ENCODE measurements at places on chromosomes 4 and X.
A peak's percentile ranks its signal among the peaks of the same experiment; 100 is the strongest.

DNA sequence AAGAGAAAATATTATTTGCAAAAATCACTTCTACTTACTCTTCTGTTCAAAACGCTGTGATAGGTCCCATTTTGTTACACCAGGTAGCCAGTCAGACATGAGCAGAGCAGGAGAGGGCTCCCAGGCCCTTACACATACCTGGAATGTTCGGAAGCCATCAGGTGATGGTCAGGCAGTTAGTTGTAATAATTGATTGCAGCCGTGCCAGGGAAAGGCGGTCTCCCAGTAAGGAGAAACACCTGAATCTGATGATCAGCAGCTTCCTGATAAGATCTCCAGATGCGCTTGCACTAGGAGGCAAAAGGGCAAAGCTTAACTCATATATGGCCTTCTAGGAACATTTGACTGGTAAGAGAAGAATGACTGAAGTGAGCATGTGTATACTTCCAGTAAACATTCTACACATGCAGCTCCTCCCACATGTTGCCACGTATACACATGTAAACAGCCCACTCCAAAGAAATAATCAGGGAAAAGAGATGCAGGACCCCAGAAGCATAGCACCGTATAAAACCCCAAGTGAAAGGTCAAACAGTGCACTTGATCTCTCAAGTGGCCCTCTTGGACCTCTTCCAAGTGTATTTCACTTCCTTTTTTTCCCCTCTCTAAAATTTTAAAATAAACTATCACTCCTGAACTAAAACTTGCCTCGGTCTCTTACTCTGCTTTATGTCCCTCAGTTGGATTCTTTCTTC is 1338.0 kb downstream of the FSTL5 start:
- H3K4me1 ChIP-seq: no peaks in the 10 kb centered on the region
- no peak for DNase-seq
- H3K36me3 ChIP-seq: no peaks in the 10 kb centered on the region
- no peaks in the 10 kb centered on the region for H3K27me3 ChIP-seq
- no peak overlapping the region for H3K4me3 ChIP-seq

GRCh38 chr4:8108261-8108660 is 50.4 kb downstream of the ABLIM2 start:
- H3K4me1 ChIP-seq: no peaks in the 10 kb centered on the region
- no peak for DNase-seq
- no peak overlapping the region for H3K4me3 ChIP-seq
- H3K27ac ChIP-seq: no peak overlapping the region
- no peaks in the 10 kb centered on the region for H3K36me3 ChIP-seq
- H3K27me3 ChIP-seq: no peaks in the 10 kb centered on the region

- no peaks in the 10 kb centered on the region for H3K36me3 ChIP-seq
- peak overlapping the region; percentile 55 for H3K4me3 ChIP-seq
- peaks cover 21% of the 10 kb centered on the region for H3K4me1 ChIP-seq
- DNase-seq: no peak
- peaks cover 58% of the 10 kb centered on the region for H3K27me3 ChIP-seq
These were observed 554 bp downstream of the PCDH7 start for GRCh38 chr4:30720661-30721184.

- DNase-seq: no peak
- H3K4me1 ChIP-seq: no peaks in the 10 kb centered on the region
- H3K36me3 ChIP-seq: no peaks in the 10 kb centered on the region
- H3K27ac ChIP-seq: no peak overlapping the region
These were observed 350.1 kb downstream of the AR start for GRCh38 chrX:67893931-67894330.

- no peaks in the 10 kb centered on the region for H3K27me3 ChIP-seq
- H3K4me1 ChIP-seq: no peaks in the 10 kb centered on the region
- DNase-seq: no peak
These were observed 194.6 kb upstream of the RBPJ start for GRCh38 chr4:26126143-26126718.

- H3K27ac ChIP-seq: no peak overlapping the region
- H3K36me3 ChIP-seq: no peaks in the 10 kb centered on the region
- H3K4me1 ChIP-seq: no peaks in the 10 kb centered on the region
- DNase-seq: no peak
- H3K27me3 ChIP-seq: no peaks in the 10 kb centered on the region
These were observed 506.7 kb downstream of the PCDH18 start for GRCh38 chr4:137025484-137026059.

DNA sequence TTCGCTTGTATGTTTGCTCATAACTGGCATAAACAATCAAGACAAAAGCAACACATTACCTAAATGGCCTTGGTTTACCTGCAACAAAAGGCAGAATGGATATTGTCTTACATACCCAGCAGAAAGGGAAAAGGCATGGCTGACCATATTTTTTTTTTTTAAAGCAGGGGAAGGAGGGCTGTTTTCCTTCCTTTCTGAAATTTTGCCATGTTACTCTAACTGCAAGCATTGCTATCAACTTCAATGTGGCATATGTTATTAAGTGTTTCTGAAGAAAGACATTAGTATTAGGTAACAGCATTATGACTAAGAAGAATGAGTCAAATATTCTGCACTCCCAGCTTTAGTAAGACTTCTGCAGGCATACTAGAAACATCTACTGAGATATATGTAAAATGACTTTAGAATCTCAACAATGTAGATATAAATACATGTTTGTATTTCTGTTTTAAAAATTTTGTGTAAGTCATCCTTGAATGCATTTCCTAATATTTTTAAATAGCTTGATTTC is 512.6 kb upstream of the FAM241A start:
- H3K4me1 ChIP-seq: no peaks in the 10 kb centered on the region
- no peak overlapping the region for H3K27ac ChIP-seq
- H3K27me3 ChIP-seq: no peaks in the 10 kb centered on the region
- DNase-seq: no peak
- no peaks in the 10 kb centered on the region for H3K36me3 ChIP-seq
- no peak overlapping the region for H3K4me3 ChIP-seq

DNA sequence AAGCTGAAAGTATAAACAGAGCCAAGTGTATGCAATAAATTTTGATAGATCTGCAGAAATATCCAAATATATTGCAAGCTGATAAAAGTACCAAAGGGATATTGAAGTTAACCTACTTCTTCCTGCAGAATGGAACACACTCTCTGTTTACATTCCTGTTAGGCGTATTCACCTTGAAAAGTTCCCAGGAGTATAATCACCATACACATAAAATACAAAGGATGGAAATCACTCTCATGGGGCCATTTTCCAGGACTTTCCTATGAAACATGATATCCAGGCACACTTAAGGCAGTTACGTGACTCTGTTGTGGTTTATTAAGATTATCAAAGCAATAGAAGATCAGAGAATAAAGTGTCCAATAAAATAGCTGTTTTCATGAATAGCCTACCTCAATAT is 1142.3 kb downstream of the NLGN4X start:
- no peak overlapping the region for H3K4me3 ChIP-seq
- H3K4me1 ChIP-seq: no peaks in the 10 kb centered on the region
- no peaks in the 10 kb centered on the region for H3K27me3 ChIP-seq

DNA sequence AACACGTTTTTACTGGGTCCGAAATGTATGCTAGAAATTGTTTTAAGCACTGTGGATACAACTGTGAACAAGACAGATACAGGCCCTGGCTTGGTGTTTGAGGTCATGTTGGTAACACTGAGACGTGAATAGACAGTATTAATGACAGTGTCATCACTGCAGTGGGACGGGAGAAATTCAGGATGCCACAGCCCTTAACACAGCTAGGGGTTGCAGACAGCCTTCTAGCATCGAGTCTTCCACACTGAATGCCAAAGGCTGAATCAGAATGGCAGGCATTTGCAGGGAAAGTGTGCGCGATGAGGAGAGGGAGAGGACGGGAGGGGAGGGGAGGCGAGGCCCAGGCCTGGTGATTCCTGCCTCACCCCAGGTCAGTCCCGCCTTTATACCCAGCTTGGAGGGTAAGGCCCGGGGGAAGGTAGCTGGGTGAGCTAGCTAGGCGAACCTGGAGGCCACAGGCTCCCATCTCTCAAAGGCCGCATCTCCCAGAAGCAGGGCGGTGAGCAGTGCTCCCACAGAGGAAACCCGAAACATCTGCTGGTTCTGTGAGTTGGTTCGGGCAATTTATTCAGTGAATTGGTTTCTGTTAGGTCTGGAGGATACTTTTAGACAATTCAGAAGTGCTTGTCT is 44.1 kb upstream of the CLDN24 start:
- H3K27me3 ChIP-seq: no peaks in the 10 kb centered on the region
- H3K4me1 ChIP-seq: no peaks in the 10 kb centered on the region
- no peak for DNase-seq
- no peak overlapping the region for H3K4me3 ChIP-seq
- no peak overlapping the region for H3K27ac ChIP-seq
- no peaks in the 10 kb centered on the region for H3K36me3 ChIP-seq

DNA sequence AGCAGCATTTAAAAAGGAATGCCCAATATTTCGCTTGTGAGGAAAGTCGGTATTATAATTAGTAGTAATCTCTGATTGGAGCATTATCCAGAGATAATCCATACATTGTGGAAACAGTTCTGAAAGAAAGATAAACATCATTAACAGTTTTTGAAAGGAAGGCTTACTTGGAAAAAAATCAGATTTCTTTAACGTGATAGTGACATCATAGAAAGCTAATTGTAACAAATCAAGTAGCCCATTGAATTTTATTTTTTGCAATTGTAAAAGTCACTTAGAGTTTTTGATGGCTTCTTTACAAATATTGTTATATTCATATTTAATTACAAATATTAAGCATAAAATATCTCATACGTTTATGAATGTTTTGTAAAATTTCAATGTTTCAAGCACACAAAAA is 11.6 kb upstream of the NR3C2 start:
- no peaks in the 10 kb centered on the region for H3K36me3 ChIP-seq
- no peaks in the 10 kb centered on the region for H3K27me3 ChIP-seq
- H3K4me3 ChIP-seq: no peak overlapping the region
- H3K27ac ChIP-seq: no peak overlapping the region

- no peaks in the 10 kb centered on the region for H3K4me1 ChIP-seq
- no peak overlapping the region for H3K4me3 ChIP-seq
These were observed 108.8 kb upstream of the IGSF1 start for GRCh38 chrX:131397891-131398290.

- H3K27me3 ChIP-seq: no peaks in the 10 kb centered on the region
- H3K4me3 ChIP-seq: no peak overlapping the region
- no peak for DNase-seq
- H3K4me1 ChIP-seq: no peaks in the 10 kb centered on the region
These were observed 17.6 kb upstream of the GK start for GRCh38 chrX:30635630-30636029.

DNA sequence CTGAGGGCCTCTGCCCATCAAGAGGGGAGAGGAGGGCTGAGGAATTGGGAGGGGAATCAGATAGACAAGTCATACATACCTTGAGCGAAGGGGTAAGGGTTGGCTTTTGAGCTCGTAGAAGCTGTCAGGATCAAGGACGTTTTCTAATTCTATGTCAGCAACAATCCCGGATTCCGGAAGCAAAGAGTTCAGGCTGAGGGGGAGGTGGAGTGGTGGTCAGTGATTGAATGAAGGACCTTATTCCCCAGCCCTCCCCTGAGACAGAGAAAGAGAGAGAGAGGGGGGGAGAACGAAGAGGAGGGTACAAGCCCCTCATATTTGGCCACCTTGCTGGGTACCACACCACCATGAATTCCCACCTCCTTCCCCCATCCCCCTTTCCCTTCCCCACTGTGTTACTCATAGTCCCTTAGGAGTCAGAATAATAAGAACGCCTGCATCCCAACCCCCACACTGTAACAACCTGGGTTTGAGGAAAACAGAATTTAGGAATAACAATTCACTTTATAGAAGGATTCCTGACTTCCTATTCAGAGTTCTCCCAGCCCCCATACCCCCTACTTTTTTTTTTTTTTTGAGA is 2.7 kb downstream of the TFE3 start:
- peak overlapping the region; percentile 60 for H3K27ac ChIP-seq
- H3K27me3 ChIP-seq: no peaks in the 10 kb centered on the region
- H3K36me3 ChIP-seq: peaks cover 29% of the 10 kb centered on the region
- no peak for DNase-seq

DNA sequence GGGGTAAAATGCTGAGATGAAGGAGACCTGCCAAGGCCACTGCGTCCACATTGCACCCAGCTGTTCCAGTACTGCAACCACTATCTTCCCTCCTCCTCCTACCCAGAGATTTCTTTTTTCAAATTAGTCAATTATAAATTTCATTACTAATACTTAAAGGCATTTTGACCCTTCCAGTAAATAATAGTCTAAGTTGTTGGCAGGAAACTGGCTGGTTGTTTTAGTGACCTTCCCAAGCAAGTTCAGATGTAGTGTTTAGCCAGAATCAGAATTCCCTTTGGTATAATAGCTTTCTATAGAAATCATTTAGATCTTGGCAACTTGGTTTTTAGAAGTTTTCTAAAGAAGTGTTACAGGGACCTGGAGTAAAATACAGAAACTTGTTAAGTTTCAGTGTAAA is 66.0 kb downstream of the AASDH start:
- H3K36me3 ChIP-seq: no peaks in the 10 kb centered on the region
- no peak for DNase-seq
- no peaks in the 10 kb centered on the region for H3K27me3 ChIP-seq
- H3K4me1 ChIP-seq: no peaks in the 10 kb centered on the region
- H3K27ac ChIP-seq: no peak overlapping the region

DNA sequence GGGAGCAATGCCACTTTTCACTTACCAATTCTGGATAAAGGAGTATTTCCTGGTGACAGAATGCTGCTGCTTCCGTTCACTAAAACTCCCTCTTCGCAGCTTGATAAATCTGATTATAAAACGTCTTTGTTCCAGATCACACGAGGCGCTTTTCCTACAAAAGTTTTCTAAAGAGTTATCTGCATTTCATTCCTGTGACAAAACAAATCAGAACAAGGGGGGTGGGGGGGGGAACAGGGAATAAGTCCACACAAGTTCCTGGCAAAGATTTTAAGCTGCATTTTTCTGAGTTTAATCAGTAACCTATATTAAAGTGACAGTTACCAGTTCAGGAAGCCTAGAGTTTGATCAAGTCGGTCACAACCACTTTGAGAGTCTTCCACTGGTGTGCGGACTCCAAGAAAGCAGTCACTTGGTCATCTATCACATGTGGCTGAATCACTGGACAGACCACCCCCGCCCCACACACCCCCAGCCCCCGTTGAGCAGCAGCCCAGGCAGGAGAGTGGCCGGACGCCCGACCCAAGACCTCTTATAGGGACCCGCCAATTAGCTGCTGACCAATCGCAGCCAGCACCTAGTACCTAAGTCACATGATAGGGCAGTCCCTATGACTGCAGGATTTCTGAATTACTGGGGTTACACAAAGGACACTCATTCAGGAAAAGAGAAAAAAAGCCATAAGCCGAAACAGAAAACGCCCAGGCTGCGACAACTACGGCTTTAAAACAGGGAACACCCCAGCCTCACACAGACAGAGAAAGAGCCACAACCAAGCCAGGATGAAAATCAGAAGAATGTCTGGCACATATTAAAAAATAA is 569.3 kb upstream of the DIPK2B start:
- H3K36me3 ChIP-seq: no peaks in the 10 kb centered on the region
- H3K4me3 ChIP-seq: peak overlapping the region; percentile 57
- peak; percentile 85 for DNase-seq

DNA sequence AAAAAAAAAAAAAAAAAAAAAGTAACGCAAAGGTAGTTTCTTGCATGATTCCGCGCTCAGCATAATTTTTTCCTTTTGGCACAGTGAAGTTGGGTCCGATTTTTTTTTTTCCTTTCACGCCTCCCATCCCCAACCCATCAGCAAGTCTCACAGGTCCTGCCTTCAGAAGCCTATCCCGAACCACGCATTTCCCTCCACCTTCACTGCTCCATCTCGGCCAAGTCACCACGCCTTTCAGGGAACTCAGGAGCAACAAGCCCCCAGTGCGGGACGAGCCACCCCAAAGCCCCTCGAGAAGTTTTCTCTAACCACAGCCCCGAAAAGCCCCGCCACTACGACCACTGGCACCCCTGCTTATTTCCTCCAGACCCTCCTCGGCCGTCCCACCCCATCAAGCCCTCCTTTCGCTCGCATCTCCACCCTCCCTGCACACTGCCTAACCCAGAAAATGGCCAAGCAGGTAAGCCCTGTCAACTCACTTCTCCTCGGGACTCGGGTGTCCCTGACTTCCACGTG is 1.0 kb downstream of the SLBP start:
- H3K36me3 ChIP-seq: peaks cover 9% of the 10 kb centered on the region
- peaks cover 42% of the 10 kb centered on the region for H3K4me1 ChIP-seq
- H3K27ac ChIP-seq: peak overlapping the region; percentile 99
- peak; percentile 61 for DNase-seq
- no peaks in the 10 kb centered on the region for H3K27me3 ChIP-seq

Measured in upper lobe of right lung (tissue), 1 donor.